Activated CD4-positive, CD25-positive, alpha-beta regulatory T cell treated with anti-CD3 and anti-CD28 coated beads, Interleukin-2, amount 50 U/mL, for 24 hours (primary cell): ENCODE measurements at places on chromosomes 7 and 10.

GRCh38 chr10:23075672-23076071, 19.7 kb upstream of the MSRB2 start:
- ATAC-seq: no peak

DNA sequence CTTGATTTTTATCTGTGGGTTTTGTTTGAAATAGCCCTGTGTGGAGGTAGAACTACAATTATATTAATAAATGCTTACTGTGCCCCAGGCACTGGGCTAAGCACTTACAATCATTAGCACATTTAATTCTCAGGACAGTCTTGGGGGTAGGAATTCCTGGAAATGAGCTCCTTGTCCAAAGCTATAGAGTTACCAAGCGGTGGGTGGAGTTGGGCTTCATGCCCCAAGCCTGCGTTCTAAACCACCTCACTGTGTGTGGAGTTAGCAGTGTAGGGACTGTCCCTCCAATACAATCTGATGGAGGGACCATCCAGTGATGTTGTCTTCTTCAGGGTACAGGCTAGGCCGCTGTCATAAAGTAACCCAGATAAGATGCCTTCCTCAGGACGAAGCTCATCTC, 49.7 kb downstream of the PALD1 start:
- ATAC-seq: no peak

- ATAC-seq: no peak
These were observed 3.0 kb downstream of the CLRN3 start for GRCh38 chr10:127889605-127890195.

GRCh38 chr7:90445633-90446032, 23.8 kb upstream of the PTTG1IP2 start:
- no peak for ATAC-seq

DNA sequence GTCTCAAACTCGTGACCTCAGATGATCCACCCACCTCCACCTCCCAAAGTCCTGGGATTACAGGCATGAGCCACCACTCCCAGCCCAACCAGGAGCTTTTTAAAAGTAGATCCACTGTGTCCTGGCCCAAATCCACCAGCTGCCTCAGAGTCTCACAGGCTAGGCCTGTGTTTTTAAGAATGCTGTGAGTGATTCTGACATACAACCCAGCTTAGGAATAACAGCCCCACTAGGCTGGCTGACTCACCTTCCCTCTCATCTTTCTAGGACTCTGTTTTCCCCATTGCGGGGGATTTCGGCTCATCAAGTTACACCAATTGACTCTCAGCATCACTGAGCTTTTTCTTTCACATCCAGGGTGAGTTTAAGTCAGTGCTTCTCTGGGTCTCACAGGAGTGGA, 207.6 kb downstream of the SKIDA1 start:
- ATAC-seq: no peak

DNA sequence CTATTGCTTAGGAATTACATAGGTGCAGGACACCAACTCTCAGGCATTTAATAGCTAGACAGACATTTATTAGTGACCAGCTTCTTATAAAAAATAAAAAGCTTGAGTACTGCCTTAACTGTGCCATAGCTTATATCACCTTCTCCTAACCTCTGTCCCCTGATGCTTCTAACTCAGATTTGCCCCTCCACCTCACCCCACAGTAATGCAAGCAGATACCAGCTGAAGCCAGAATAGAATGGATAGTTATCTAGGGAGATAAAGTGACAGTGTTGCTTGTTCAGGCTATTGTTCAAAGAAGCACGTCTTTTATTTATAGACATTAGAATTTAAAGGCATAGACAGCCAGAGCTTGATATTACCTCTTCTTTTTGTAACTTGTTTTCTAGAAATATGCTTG, 99.6 kb upstream of the GLCCI1 start:
- no peak for ATAC-seq

DNA sequence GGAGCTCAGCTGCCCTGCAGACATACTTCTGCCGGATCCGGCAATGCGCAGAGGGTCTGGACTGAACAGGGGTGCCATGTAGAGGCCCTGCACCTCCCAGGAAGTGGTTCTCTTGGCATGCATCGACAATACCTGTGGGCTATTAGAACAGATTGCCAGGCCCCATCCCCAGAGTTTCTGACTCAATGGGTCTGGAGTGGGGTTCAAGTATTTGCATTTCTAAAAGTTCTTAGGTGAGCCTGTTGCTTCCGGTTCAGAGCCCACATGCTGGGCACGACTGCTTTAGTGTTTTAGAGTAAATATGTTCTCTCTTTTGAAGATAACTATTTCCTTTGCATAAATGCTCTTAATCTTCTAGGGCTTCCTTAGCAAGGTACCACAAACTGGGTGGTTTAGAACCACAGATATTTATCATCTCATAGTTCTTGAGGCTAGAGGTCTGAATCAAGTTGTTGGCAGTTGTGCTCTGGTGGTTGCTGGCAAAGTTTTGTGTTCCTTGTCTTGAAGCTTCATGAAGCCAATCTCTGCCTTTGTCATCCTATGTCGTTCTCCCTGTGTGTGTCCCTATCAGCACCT, 435.5 kb downstream of the TCERG1L start:
- ATAC-seq: no peak

GRCh38 chr7:66771795-66772194, 31.3 kb downstream of the RABGEF1 start:
- no peak for ATAC-seq

GRCh38 chr10:118832241-118832651, 77.5 kb upstream of the CACUL1 start:
- ATAC-seq: no peak

GRCh38 chr10:75345738-75346137, 55.8 kb downstream of the ZNF503 start:
- ATAC-seq: no peak

GRCh38 chr10:80498078-80498832, 39.4 kb upstream of the SH2D4B start:
- ATAC-seq: peak; percentile 21

- ATAC-seq: no peak
These were observed 13.1 kb downstream of the LSM5 start for GRCh38 chr7:32476816-32477648.

DNA sequence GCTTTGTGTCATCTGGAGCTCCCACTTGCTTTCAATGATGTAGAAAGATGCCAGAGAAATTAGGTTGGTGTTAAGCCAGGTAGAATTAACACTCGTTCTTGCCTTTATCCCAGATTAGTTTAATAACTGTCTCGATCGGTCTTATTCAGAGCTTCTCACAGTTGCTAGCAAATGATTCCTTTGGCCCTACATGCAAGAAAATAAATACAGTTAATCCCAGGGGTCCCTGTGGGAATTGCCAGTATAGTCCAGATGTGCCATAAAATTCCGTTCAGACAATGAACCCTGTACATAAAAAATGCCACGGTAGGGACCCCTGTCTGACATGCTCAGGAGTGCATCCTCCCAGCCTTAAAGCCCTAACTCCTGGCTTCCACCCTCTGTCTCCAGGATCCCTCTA, 207.5 kb downstream of the ARHGAP12 start:
- ATAC-seq: no peak

DNA sequence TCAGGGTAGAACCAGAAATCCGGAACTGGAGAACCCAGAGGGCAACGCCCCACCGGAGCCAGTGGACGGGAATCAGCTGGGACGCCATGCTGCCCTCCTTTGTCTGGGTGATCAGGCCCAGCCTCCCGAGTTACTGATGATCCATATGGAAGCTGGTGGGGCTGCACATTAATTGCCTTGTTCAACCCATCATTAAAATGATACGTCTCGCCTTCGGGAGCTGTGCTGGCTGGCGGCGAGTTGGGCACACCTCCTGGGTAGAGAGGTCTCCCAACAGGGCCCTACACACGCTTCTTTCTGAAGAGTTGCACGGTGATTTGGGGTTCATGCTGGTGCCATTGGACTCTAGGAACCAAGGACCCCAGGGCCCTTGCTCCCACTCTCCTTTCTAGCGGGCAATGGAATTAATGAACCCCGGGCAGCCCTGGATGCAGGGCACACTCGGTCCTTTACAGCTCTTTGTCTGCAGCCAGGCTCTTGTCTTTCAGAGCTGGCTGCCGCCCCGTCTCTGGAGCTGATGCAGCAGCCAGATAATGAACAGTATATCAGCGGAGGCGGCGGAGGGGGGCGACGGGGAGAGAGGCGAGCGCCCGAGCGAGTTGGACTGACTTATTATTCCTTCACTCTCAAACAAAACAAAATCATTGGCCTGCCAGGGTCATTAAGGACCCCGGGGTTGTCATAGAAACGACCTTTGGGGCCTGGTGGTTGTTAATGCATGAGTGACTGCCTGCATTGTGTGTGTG, 412.2 kb upstream of the ZMIZ1 start:
- ATAC-seq: no peak

DNA sequence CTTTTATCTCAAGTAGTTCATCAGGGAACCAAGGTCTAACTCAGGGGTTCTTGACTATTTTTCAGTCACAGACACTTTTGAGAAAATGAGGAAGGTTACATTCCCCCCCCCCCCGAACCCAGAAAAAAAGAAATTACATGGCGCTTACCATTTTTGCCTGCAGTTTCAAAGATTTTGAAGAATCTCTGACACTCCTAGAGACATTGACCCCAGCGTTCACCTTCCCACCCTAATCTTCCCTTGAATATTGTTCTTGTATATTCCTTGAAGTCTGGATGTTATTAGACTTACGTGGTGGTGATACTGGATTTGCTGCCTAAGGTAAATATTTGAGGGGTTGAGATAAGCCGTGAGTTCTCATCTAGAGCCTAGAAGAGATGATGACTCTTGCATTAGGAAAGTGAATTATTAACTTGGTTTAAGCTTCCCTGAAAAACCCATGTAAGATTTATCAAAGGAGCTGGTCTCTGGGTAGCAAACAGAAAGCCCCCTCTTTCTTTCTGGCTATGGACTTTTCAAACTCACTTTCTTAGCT, 245.7 kb upstream of the FOXK1 start:
- ATAC-seq: no peak

GRCh38 chr7:123621707-123622106, 20.1 kb downstream of the ASB15 start:
- no peak for ATAC-seq

- ATAC-seq: no peak
These were observed 256.5 kb downstream of the PHTF2 start for GRCh38 chr7:78055001-78055573.

GRCh38 chr10:96622013-96622787, 35.4 kb upstream of the TM9SF3 start:
- ATAC-seq: no peak

DNA sequence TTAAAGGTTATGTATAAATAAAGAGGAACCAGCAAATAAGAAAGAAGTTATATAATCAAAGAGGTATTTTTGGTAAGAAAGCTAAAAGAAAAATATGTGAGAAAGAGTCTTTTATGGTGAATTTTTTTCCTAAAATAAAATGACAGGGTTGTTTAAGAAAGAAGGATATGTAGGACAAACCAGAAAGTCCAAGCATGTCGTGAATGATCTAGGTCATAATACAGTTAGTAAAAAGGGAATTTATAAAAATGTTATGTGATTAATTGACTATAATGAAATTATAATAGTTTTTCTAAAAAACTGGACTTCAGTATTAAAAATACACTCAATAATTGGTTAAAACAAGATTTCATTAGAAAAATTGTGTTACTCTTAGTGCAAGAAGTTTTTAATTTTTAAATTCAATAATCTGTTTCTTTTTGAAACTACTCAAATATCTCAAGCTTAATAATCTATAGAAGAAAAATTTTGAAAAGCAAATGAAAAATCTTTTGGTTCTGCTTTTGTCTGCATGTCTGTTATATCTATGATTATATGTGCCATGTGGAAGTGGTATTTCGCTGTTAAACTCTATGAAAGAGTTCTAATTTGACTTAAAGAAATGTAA, 23.3 kb downstream of the AVL9 start:
- ATAC-seq: no peak

- no peak for ATAC-seq
These were observed 30.8 kb downstream of the OTUD1 start for GRCh38 chr10:23469596-23470237.

DNA sequence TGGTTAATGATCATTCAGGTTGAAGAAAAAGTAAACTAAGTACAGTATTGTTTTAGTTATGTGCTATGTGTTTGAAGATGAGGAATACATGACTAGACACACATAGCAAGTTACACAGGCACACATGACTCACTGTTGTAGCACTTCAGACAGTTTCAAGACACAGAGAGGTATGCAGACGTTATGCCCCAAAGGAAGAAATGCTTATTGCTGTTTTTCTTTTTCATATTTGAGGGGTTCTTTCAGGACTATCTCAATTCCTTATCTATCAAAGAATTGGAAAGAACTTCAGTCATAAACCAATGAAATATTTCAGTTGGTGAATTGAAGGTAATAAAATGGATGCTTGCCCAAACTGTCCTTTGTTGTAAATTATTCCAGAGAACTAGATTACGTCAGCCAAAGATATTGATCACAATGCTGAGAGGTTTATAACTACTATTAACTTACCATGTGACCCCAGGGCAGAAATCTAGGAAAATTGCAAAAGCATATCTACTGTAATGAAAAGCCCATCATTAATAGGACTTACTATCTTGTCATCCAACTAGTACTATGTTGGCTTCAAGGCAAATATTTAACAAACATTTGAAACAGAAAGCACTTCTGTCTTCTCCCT, 61.2 kb upstream of the CAPZA2 start:
- peak; percentile 65 for ATAC-seq

DNA sequence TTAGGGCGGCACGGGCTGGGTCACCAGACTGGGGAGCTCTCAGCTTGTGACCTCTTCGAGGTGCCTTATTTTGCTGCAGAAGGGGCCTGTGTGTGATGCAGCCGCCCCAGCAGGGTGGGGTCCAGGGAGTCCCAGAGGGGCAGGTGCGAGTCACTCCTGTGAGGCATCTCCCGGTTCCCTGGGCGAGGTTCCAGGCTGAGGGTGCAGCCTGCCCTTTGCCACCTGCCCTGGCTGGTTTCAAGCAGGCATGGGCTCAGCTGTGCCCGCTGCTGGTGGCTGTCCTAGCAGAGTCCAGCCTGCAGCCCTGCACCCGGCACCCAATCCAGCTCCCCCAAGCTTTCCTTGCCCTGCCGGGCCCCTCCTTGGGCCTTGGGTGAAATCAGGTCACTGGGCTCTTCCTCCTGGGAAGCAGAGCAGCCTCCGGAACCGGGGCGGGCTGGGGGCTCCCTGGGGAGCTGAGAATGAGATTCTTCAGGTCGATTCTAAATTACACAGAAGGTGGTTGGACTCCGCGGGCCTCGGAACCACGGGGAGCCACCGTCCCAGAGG, 64.8 kb downstream of the PWWP2B start:
- no peak for ATAC-seq

DNA sequence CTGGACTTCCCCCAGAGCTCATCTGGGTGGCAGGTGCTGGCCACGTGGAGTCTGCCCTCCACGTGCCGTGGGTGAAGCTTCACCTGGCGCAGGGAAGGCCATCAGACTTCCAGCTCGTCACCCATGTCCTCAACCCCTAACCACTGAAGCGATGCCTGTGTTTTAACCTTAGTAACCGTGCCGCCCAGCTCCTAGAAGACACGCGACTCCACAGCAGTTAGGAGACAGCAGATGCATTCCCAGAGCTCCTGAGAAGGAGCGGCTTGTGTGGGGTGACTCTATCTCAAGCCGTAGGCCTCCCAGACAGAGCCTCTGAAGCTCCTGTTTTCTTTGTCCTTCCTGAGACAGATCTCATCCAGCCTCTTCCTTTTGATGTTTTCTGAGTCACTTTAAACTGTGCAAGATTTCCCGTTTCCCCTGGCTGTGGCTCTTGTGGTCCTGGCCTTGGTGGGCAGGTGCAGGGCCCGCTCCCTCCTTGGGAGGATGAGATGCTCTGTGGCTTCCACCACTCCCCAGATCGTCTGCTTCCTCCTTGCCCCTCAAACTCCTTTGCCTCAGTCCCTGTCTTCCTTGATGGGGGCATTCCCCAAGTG, 41.4 kb upstream of the AP5Z1 start:
- ATAC-seq: no peak
